ENCODE measurements at places on chromosomes 5 and 9.

GRCh38 chr5:72288924-72289323 is 31.1 kb downstream of the MRPS27 start:
- no peak for DNase-seq

- no peak for DNase-seq
These were observed 176.7 kb downstream of the CCDC171 start for GRCh38 chr9:15729507-15729906.

- no peak for DNase-seq
These were observed at the start of gene CD180 for GRCh38 chr5:67196537-67197059. Gene CD180, minus strand, starts transcription at chr5:67196799. Its CDS starts 158 bp downstream, at chr5:67196641.

GRCh38 chr5:79261897-79262296 is 26.0 kb downstream of the JMY start:
- no peak for DNase-seq

- DNase-seq, result no peak
These were observed 85.8 kb downstream of the TAF11L14 start for GRCh38 chr5:17720071-17720470.

GRCh38 chr9:18384066-18384465 is 89.9 kb upstream of the ADAMTSL1 start:
- no peak for DNase-seq

DNA sequence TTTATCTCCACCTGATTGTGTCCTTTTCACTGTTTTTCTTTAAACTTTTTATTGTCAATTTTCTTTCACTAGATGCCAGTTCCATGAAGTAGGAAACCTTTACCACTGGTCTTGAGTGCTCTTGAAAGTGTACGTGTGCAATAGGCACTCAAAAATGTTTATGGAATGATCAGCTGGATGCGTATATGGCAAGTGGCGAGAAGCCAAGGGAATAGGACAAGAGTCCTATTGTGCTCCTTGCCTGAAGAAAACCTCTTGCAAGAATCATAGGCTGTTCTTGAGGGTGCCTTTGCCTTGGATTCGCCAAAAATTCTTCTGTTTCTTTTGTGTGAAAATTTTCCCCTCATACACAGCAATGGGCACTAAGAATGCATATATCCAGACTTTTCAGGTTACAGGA is 97.7 kb downstream of the GHR start:
- no peak for DNase-seq

GRCh38 chr5:99386406-99387077 is 457.7 kb upstream of the CHD1 start:
- DNase-seq, result no peak

- DNase-seq, result peak; percentile 1
These were observed 11.1 kb downstream of the FCN2 start for GRCh38 chr9:134891713-134892112.

Data from central memory CD8-positive, alpha-beta T cell (primary cell).